ENCODE measurements at places on chromosomes 1 and 21.
A peak's percentile ranks its signal among the peaks of the same experiment; 100 is the strongest.

DNA sequence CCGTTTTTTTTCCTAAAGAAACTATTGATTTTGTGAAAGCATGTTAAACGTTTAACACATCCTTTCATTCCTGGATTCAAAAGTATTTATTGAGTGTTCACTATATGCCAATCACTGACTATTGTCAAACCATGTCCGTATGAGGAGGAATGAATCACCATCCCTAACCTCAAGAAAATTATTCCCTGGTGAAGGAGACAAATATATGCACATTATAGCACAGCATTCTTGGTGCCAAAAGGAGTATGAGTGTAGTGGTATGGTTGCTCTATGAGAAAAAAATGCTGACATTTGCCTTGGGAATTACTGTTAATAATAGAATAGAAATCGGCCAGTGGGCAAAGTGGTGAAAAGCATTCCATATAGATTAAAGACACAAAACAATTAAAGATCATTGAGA, 1390.1 kb downstream of the MRPL39 start:
- no peak for DNase-seq

- DNase-seq: peak; percentile 24
Measured at GRCh38 chr1:11967028-11967547, 13.2 kb upstream of the MFN2 start.

GRCh38 chr1:24715658-24716057, 29.6 kb upstream of the CLIC4 start:
- DNase-seq: no peak

GRCh38 chr1:111611986-111612385, 7.6 kb upstream of the RAP1A start:
- DNase-seq: no peak

GRCh38 chr1:53047737-53048736, 14.0 kb upstream of the PODN start:
- DNase-seq: no peak

GRCh38 chr1:236051242-236051791, 13.6 kb downstream of the NID1 start:
- DNase-seq: no peak

DNA sequence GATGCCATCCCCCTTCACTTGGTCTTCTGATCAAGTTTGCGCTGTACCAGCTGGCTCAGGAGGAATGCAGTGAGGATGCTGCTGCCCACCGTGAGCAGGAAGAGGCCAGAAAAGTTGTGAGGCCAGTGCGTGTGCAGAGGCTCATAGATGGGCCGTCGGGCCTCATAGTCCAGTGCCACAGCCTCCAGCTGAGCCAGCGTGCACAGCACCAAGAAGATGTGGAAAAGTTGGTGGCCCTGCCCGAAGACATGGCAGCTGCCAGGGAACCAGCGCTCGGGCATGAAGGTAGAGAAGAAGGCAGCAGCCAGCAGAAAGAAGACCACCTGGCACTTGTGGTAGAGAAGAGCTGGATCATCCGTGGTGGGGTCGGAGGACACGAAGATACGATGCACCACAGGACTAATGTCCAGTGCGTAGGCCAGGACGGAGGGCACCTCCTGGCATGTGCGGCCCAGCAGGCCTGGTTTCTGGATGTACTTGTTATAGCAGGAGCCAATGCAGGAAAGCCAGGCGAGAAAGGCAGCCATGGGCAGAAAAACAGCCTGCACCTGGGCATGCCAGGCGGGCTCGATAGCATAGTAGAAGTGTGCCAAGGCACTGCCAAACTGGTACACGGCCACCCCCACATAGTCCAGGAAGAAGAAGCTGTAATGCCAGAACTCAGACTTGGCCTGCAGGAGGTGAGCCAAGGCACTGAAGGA, 3.7 kb upstream of the AUNIP start:
- no peak for DNase-seq

DNA sequence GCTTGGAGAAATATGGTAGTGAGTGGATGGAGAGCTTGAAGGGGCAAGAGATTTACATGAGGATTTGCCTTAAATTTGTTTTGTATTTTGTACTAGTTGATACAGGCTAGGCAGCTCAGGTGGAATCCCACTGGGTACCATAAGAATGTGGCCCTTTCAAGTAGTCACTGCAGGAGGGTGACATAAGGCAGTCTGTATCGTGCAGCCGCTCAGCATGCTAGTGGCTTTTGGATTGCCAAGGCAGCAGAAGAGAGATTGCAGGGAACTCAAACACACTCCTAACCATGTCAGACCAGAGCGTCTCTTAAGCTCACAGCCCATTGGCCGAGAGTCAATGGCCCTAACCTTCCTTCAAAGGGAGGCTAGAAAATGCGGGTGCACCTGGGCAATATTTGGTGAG, 420.0 kb downstream of the ADGRL2 start:
- no peak for DNase-seq

DNA sequence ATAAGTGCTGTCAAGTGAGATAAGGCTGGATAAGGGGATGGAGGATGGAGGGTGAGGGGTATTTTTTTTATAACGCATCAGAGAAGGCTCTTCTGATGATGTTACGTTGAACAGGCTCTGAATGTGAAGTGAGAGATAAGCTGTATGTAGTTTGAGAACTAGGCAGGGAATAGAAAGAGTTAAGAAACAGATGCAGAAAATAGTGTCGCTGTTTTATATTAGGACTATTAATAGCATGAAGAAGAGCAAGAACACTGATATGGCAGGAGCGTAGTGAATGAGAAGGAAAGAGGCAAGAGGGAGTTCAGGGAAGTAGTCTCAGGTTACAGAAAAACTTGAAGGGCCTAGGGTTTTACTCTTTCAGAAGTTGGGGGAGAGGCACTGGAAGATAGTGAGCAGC, 59.8 kb downstream of the GPR88 start:
- DNase-seq: no peak

- no peak for DNase-seq
Measured at GRCh38 chr1:167357305-167357704, 136.6 kb downstream of the POU2F1 start.

GRCh38 chr1:19067182-19067911, 110.9 kb upstream of the IFFO2 start:
- no peak for DNase-seq

DNA sequence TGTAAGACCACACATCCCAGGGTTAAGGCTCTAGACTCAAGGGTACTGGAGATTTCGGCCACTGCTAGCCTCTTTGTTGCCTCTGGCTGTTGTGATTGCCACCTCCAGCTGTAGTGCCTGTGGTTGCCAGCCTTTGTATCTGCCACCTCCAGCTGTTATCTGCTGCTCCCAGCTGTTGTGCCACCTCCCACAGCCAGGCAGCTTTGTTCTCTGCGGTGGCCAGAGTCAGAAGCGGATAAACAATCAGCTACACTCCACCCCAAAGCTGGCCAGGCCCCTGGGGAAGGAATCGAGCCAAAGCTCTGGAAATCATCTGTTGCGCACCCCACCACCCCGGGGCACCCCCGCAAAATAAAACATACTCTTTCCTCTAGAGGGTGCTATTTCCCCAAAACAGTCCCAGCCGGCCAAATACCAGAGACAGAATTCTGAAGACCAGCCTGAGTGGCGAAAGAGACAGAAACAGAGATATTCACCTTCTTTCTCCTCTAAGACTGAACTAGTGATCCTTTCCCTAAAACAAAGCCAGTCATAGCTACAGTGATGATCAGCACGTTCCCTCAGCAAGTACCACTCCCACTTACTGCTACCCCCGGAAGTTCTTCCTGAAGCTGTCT, 14.8 kb upstream of the PIGM start:
- DNase-seq: no peak

DNA sequence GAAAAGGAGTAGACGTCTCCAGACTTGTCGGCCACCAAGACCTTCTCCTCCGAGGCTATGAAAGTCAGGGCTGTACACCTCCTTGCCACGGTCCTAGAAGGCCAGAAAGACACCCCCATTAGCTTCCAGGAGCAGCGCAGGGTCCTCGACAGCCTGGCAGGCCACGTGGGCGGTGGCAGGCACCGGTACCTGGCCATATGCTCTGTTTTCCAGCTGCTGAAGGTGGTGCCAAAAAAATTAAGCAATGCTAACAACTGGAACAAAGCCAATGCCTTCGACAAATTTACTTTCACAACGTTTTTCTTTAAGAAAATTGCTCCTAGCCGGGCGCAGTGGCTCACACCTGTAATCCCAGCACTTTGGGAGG, 15.9 kb downstream of the WDR4 start:
- no peak for DNase-seq

DNA sequence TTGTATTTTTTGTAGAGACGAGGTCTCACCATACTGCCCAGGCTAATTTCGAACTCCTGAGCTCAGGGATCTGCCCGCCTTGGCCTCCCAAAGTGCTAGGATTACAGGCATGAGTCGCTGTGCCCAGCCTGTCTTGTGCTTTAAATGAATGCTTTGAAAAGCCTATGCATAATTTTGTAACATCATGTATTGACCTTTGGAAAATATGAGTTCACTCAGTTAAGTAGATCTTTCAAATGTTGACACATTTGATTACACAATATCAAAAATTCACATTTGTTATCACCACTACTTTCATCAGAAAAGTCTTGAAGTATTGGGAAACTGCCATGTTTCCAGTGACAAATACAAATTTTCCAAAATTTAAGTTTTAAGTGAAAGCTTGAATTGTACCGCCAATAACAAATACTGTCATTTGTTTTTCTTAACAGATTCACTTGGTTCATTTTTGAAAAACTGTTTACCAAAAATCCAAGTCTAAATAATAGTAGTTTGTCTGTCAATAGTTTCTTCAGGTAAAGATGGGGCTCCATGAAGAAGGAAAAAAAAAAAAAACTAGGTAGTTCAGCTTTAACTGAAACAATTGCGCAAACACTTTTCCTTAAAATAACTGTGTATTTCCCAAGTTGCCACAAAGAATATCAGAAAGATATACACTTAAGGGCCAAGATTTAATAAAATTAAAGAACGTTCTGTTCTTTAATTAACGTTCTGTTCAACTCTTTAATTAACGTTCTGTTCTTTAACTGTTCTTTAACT, 233.2 kb upstream of the NR5A2 start:
- no peak for DNase-seq

Data from NCI-H187 (cell line).